ENCODE measurements at places on chromosomes 3 and 15.

- no peak for DNase-seq
Observed at GRCh38 chr3:132898141-132898540, 140.1 kb upstream of the TMEM108 start.

GRCh38 chr3:168591587-168591986 is 495.9 kb upstream of the GOLIM4 start:
- DNase-seq: no peak

GRCh38 chr3:59502806-59503205 is 453.0 kb upstream of the CFAP20DC start:
- no peak for DNase-seq

GRCh38 chr3:46586738-46587246 is 20.7 kb upstream of the LRRC2 start:
- no peak for DNase-seq

GRCh38 chr3:146542179-146542578 is 2.2 kb downstream of the PLSCR1 start:
- no peak for DNase-seq

DNA sequence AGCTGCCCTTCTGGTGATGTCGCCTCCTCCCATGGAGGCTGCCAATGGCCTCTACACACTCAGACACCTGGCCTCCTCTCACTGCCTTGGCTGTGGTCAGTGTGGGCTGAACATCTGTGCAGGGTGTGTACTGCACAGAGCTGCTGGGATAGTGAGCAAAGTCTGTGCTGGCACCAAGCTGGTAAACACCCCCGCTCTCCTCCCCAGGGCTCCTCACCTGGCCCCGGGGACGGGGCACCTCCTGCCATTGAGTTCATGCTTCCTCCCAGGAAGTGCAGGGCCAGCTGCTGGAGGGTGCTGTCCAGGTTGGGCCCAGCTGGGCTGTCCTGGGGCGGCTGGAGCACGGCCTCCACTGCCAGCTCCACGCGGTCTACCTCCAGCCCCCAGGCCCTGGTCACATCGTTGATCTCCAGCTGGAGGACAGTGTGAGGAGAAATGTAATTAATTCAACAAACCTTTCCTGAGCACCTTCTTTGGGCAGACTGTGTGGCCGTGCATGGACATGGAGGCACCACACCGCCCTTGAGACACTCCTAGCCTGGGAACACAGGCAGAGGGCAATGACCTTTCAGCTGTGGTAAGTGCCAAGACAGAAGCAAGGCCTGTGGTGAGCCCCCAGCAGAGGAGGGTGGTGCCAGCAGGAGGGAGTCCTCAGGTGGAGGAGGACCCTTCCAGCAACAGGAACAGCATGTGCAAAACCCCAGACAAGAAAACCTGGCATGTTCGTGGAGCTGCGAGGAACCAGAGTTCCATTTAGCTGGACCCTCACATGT is 6.8 kb downstream of the STOML1 start:
- DNase-seq: no peak

Measured in neuronal stem cell (in vitro differentiated cells).